ENCODE measurements at places on chromosomes 1 and 21.

DNA sequence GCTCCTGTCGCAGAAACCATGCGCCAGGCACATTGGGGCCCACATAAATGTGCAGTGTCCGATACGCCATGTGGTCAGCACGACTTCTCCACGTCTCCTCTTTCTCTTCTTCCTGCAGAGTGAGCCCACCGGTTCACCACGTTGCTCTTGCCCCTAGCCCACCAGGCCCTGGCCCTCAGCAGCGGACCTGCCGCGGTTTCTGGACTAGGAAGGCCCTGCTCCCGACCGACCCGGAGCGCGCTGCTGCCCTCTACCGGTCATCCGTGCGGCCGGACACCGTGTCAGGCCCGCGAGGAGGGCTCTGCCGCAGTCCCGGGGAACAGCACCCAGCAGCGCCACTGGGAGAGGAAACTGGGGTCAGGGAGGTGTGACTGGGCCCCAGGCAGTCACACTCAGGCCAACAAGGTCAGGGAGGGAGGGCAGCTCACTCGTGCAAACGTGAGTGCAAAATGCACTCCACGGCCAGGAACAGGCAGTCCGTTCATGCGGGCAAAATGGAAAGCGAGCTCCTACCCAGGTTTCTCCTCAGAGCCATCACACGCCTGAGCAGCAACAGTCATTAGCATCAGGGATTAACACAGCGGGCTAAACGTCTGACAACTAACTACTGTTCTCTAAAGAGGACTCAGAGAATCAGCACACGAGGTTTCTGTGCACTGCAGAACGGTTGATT, 13.7 kb downstream of the TLR5 start:
- DNase-seq = no peak

- DNase-seq = no peak
These were observed at the start of gene GSTM2 for GRCh38 chr1:109667452-109668122. Gene GSTM2 (plus strand): TSS chr1:109668057. CDS start chr1:109668116, 59 bp downstream.

GRCh38 chr1:176949033-176949662, 215.4 kb downstream of the ASTN1 start:
- DNase-seq = no peak

DNA sequence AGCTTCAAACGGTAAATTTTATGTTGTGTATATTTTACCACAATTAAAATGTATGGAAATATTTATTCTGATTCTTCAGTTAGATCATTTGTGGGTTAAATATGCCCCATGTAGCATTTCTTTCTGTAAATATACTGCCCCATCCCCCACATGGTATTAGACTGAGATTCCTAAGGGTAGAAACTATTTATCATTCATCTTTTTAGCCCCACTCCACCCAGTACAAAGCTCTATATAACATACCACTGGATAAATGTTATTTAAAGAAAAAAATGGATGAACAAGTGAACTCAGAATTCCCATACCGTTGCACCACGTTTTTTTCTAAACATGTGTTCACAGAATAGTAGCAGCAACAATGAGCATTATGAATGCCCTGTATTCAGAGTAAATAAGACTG, 234.0 kb upstream of the IRF2BP2 start:
- no peak for DNase-seq

GRCh38 chr1:113118266-113118665, 45.3 kb downstream of the LRIG2 start:
- no peak for DNase-seq

GRCh38 chr1:44377925-44378784, 23.1 kb upstream of the ERI3 start:
- DNase-seq = peak; percentile 52

DNA sequence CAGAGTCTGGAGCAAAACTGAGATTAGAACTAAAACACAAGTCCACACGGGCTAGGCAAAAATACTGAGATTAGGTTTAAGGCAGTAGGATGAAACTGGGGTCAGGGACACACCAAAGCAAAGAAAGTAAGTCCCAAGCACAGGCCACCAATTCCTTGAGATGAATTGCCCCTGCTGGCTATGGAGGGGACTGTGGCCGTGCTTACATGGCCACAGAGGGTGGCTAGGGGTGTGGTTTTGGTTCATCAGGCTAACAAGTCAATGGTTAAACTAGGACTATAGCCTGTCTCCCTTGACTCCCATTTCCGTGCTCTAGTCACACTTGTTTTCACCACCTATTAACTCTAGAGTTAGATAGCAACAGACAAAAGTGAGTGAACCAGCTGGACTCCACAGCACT, 394.8 kb downstream of the PBX1 start:
- DNase-seq = no peak

- peak; percentile 11 for DNase-seq
These were observed 147.9 kb upstream of the POU3F1 start for GRCh38 chr1:38194472-38194871.

DNA sequence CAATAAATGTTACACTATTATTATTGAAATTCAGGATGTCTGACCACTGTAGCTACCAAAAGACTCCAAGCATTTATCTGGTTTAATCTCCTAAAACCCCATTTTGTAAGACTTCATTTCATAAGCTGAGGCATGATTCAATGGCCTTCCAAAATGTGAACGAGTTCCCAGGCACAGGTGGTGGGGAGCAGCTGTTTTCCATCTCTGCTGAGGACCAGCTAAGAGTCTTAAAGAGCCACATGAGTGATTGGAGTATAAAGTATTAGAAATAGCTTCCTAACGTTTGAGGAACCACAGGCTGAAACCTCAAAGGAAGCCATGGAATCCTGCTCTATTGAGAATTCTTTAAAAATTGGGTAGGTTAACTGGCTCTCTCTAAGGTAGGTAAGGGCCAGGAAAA, 44.9 kb downstream of the SEC16B start:
- DNase-seq = no peak

- no peak for DNase-seq
These were observed 23.9 kb downstream of the CHD1L start for GRCh38 chr1:147266381-147266780.

- no peak for DNase-seq
These were observed 2.6 kb downstream of the TAGLN2 start for GRCh38 chr1:159922511-159923202.

DNA sequence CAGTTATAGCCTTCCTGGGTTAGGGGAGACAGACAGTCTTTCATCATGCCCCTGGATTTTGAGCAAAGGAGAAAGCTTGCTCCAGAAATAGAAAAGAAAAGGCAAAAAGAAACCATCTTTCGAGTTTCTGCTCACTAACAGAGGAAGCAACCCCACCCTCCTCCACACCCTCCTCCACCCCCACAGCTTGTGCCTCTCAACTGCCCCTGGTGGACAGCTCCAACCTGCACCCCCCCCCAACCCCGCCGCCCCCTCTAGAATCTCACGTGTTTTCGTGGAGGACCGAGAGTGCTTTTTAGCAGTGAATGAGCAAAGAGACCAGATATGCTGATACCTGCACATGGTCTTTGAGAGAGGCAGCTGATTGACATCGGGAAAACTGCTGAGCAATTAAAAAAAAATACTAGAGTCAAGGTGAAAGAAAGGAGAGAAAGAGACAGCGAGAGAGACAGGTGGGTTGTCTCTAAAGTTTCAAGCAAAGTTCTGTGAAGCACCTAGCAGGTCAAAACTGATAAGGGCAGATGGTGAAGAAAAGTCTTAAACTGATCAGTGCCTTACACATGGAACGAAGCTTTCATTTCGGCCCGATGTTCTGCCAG, 358.3 kb downstream of the KIF26B start:
- peak; percentile 48 for DNase-seq

DNA sequence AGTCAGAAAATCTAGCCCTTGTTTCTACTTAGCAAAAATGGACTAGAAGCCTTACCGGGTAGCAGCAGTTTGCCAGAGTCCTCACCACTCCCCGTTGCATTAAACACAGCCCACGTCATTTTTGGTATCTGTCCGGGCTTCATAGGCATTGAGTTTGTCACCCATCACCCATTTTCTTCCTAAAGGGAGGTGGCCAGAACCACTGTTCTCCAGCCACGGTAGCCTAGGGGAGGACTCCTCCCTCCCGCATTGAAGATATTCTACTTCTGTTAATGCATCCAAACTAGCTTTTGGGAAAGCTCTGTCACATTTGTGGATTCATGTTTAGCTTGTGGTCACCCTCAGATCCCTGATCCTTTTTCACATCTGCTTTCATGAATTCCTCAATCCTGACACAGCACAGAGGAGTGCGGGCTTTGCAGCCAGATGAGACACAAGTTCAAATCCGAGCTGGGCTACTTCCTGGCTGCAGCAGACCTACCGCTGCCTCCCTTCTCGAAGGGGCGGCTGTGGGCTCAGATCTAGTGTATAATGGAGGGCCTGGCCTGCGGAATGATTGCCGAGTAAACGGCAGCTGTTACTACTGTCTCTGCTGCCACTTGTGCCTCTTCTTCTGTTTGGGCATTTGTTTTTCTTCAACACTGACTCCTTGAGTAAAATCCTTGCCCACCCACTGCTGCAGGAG, 63.2 kb upstream of the EFHD2 start:
- no peak for DNase-seq

DNA sequence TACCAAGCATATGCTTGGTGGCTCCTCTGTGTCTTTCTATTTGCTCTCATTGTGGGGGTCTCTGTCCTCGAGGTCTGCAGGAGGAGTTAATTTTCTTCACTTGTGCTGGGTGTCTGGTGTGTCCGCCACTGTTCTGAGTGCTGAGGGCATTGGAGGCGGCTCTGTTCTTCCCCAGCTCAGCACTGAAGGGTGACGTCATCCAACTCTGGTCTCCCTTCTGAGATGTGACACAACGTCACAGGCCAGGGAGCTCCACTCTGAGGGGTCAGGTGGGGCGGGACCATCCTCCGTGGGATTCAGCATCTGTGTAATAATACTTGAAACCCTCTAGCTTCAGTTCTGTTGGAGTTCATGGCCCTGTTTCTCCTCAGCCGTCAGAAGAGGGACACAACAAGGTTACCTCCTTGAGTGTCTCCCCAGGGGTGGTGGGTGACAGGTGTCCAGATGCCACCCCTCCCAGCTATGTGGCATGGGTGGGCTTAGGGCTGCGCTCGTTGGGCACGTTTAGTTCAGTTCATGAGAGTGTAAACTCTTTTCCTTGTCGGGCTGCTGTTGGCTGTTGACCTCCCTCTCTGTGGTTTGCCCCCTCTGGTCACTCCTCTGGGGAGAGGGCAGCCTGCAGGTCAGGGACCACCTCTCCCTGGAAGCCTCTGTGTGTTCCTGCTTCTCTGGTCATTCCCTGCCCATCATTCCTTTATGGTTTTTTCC, 3.1 kb downstream of the IBA57 start:
- no peak for DNase-seq

GRCh38 chr1:46411601-46412341, 17.7 kb downstream of the FAAH start:
- DNase-seq = no peak

DNA sequence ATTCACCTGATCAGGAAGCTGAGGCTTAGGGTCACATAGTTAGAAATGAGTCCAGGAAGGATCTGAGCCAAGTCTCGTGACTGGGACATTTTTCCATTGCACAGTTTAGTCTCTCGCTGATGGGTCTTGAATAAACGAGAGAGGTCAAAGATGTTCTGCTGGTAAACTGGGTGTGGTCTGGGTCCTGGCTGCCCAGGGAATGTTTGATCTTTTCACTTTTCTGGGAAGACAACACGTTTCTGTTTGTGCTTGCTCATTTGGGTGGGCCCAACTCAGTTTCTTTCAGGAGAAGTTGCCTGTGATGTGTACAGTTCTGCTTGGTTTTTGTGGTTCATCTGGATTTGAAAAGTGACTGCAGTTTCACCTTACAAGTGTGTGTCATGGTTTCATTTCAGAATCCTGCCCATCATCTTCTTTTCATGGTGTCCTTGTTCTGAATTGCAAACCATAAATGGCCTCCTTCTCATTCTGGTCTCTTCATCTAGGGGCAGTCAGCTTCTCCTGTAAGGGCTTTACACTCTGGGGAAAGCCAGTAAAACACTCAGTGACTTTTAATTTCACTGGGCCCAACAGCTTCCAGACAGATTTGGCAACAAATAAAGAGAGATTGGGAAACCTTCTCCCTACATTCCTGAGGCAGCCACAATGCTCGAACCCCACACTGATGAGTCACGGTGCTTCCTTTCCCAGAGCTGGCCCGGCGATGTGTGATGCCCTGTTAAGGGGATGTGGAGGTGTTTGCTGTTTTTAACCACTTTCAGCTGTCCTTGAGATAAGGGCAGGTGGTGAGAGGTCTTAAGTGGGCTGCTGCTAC, 7.2 kb upstream of the TACSTD2 start:
- no peak for DNase-seq

- DNase-seq = no peak
These were observed 2.0 kb downstream of the ADAMTSL4 start for GRCh38 chr1:150551051-150551783.

DNA sequence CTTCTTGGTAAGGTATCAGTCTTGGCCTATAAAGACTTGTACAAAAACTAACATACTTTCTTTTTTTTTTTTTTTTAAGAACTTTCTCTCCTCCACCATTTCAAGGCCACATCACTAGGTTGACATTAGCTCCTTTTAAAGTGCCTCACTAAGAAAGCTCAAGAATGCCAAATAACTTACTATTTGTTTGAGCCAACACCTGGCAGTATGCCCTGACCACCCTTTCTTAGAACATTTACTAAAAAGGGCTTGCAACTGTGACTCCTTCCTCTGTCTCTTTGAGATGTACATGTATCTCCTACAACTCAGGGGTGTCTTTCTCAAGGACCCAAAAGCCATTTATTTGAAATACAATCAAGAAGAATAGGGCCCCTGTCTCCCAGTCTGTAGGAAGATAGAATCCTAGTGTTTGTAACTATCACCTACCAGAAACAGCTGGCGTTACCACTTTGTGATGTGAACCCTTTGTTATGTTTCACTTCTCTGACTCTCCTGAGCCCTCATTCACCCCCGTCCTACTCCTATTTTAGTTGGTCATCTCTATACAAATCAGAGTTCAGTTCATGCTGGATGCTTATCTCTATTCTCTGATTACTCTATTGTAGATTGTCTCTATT, 12.2 kb upstream of the SAMD13 start:
- no peak for DNase-seq

DNA sequence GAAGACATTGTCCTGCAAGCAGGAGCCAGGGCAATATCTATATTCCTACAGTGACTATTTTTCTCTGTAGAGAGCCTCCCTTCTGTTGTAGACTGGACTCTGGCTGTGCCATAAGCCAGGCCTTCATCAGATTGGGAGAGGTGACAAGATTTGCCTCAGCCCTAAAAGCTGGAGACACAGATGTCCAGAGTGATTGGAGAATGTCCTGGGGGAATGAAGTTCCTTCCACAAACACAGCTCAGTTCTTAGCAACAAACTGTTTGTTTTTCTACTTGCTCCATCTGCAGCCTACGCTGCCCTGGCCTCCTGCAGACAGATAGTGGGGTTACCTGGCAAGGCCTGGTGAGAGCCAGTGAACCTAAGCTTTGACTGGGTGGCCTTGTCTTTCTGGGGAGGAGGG, 29.9 kb upstream of the SNX27 start:
- DNase-seq = no peak

DNA sequence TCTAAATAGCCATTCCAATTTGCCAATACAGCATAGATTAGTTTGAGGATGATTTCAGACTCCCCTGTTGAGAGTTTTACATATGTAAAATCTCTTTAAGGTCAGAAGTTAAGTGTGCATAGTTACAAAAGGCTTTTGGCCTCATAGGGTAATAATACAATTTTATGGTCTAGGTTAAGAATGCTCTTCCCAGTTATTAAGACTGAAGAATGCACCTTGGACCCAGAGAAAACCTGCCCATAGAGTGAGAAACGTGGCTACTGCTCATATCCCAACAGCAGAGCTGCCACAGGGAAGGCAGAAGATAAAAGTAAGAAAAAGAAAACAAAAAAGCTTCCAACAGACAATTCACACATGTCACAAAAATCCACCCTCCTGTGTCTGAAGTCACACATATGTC, 255.9 kb downstream of the LMO4 start:
- no peak for DNase-seq

- DNase-seq = peak; percentile 93
These were observed 858.7 kb downstream of the USP25 start for GRCh38 chr21:16588433-16588860.
